ENCODE measurements at places on chromosomes 6 and 20.

DNA sequence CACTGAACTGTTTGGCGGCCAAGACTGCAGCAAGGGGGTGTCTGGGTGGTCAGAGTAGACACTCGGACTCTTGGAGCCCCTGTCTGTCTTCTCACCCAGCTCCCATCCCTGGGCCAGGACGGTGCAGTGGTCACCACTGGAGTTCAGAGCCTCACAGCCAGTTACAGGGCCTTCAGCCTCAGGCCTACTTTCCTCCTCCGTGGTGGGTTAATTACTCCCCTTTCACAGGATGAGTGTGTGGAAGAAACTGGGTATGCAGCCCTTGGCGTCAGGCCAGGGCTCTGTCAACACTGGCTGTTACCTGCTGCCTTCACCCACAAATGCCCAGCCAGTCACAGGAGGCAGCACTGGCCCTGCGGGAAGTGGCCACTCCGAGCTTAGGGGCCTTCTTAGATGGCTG lies 1.8 kb upstream of the YTHDF1 start:
- DNase-seq, result no peak

DNA sequence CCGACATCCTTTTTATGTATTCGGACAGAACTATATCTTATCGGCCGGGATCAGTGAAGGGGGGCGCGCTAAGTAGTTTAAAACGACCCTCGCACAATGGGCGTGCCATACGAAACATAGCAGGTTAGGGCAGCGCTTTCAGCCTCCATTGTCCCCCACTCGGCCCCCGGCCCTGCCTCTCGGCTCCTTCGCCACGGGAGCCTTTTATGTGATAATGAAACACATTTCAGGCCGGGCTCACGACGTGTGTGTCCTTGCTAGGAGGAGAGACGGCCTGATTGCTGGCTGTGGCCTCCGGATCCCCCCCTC lies 5.3 kb downstream of the FOXA2 start:
- no peak for DNase-seq

GRCh38 chr6:19391926-19392325 lies 445.2 kb upstream of the ID4 start:
- no peak for DNase-seq

- no peak for DNase-seq
Measured at GRCh38 chr6:46490425-46491200, 636 bp downstream of the RCAN2 start.

DNA sequence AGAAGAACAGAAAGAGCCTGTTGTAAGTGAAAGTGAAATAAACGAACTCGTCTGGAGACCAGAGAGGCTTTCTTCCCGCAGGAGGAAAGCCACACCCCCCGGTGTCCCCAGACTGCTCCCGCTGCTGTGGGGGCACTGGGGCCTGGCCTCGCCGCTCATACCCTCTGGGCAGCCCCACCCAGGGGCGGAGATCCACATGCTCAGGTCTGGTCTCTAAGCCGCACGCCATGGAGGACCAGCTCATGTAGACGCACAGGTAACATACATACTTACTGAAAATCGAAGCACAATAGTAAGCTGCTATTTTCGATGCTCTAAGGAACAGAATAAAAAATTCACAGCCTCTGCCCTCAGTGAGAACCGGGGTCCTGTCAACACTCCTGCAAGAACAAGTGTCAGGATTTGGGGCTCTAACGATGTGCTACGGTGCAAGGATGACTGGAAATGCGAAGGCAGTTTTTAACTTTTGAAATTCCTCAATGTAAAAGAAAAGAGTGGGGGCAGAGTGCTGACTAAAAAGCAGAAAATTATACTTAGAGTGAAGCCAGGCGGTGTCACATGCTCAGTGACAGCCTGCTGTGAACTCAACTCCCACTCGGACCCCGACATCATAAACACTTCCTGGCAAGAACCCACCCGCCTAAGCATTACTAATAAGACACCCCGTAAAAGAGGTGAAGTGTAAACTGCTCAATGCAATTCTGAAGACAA lies 110.5 kb downstream of the IRF4 start:
- peak; percentile 51 for DNase-seq

GRCh38 chr6:44806656-44807055 lies 419.1 kb downstream of the CDC5L start:
- DNase-seq, result no peak

GRCh38 chr20:6882561-6883291 lies 115.2 kb downstream of the BMP2 start:
- DNase-seq, result no peak

- no peak for DNase-seq
Measured at GRCh38 chr6:44227148-44227793, 3.9 kb downstream of the SLC29A1 start.

DNA sequence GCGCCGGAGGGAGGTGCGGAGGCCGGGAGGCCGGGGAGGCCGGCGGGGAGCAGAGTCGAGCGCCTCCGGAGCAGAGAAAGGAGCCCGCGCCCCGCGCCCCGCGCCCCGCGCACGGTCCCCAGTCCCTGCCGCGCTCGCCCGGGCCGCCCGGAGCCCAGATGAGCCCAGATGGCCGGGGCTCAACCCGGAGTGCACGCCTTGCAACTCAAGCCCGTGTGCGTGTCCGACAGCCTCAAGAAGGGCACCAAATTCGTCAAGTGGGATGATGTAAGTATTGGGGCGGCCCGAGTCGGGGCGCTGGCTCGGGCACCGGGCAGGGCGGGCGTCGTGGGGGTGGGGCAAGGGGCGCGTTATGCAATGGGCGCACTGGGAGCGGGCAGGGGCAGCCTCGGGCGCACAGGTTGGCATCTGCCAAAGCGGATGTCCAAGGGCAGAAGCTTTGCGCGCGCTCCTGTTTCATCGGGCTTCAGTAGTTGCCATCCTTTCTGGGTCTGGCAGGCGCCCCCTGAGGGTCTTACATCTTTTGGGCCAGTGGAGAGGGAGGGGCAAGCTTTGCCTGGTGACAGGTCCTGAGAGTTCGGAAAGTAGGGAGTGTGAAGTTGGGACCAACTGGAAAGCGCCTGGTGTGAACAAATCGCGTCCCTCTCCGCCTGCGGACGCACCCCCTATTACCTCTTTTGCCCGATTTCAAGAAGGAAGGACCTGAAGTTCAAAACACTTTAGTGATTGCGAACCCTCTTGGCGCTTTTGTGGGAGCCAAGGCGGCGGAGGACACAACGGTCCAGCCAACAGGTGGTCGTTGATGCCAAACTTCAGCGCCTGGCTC lies 631 bp downstream of the PLCB1 start:
- DNase-seq, result no peak

DNA sequence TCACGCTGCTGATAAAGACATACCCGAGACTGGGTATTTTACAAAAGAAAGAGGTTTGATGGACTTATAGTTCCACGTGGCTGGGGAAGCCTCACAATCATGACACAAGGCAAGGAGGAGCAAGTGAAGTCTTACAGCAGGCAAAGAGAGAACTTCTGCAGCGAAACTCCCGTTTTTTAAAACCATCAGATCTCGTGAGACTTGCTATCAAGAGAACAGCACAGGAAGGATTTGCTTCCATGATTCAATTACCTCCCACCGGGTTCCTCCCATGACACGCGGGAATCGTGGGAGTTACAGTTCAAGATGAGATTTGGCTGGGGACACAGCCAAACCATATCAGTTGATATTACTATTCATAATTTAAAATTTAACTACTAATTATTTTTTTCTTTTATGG lies 157.3 kb upstream of the ATXN1 start:
- DNase-seq, result no peak

DNA sequence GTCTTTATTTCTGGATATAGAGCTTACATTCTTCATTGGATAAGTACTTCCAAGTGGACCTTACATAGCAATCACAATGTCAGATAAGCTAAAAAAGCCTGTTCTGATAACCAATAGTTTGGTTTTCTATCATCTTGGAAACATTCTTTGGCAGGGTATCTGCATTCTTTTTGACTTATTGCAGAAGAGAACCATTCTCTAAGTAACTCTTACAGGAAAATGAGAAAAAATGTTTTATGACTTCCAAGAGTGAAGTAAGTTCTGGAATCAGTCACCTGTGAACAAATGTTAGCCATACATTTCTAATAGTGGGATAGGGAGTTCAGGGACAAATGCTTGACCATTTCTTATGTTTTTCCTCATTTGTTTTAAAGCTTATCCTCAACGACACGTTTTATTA lies 564.0 kb downstream of the CD109 start:
- no peak for DNase-seq

GRCh38 chr6:85418059-85418458 lies 31.8 kb upstream of the NT5E start:
- DNase-seq, result no peak

DNA sequence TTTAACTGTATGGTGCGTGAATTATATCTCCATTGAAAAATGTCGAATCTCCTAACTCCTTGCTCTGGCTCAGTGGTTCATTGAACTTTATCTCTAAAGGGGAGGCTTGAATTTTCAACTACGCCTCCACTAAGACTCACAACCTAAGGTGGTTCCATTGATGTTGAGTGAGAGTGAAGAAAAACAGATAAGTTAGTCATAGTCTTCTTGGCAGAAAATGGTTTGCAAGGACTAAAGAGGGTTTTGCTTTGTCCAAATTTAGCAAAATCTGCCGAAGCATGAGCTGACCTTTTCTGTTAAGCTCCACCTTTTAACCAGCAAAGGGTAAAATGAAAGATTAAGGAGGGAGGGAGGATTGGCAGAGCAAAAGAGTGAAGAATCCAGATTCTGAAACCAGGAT lies 290.2 kb upstream of the SPTLC3 start:
- DNase-seq, result no peak

DNA sequence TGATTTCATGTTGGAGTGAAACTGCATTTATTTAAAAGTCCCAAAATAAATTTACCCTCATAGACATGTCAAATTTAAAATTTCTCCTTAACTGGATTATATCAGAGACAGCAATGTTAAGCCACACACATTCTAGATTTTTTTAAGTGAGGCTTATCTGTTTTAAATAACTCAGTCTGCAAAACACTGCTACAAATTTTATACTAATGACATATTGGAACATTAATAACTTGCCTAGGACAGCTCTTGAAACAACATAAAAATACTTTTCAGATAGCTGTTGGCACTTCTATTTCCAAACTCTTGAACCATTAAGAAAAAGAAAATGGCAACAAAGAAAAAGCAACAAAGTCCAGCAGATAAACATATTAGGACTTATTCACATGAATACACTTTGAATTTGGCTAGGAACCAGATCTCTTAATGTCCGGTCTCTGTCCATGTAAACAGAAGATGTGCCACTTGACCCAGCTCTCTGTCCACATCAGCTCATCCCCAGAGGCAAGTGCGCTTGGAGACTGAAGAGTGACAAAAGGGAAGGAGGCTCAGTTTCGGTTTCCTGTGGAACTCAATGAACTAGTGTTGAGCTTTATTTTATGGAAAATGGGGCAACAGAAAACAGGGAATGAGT lies 219.3 kb upstream of the THBS2 start:
- DNase-seq, result no peak

DNA sequence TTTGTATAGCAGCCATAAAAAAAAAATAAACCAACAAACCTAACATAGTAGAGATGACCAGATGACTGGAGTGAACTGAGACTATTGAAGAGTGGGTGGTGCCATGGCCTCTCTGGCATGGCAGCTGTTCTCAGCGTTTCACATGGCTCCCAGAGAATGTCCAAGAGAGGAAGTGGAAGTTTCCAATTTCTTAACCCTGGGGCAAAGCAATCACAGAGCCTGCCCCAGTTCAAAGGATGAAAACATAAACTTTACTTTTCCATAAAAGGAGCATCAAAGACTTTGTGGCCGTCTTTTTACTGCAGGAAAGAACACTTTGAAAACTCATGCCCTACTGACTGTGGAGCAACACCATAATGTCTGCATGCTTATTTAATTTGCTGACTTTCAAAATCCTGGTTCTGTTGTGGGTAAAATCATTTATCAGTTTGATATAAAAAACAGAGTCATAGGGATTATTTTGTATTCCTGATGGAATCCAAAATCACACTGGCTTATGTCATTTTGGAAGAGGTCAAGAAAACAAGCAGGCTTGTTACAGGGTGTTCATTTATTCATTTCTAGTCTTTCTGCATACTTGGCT lies 165.4 kb downstream of the SLC35B3 start:
- DNase-seq, result no peak

DNA sequence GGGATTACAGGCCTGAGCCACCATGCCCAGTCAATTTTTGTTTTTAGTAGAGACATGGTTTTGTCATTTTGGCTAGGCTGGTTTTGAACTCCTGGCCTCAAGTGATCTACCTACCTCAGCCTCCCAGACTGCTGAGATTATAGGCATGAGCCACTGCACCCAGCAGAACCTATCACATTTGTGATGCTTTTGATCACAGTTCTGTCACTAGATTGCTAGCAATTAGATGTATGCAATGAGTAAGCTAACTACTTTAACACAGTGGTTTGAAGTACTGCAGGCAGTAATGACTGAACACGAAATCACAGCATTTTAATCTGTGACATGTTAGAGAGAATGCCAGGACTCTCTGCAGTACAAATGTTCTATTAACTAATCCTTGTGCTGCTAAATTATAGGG lies 19.6 kb upstream of the SAMHD1 start:
- no peak for DNase-seq

- DNase-seq, result no peak
Measured at GRCh38 chr20:11117808-11118528, 444.2 kb upstream of the JAG1 start.

- no peak for DNase-seq
Measured at GRCh38 chr6:16130437-16130891, 1.6 kb downstream of the MYLIP start.

DNA sequence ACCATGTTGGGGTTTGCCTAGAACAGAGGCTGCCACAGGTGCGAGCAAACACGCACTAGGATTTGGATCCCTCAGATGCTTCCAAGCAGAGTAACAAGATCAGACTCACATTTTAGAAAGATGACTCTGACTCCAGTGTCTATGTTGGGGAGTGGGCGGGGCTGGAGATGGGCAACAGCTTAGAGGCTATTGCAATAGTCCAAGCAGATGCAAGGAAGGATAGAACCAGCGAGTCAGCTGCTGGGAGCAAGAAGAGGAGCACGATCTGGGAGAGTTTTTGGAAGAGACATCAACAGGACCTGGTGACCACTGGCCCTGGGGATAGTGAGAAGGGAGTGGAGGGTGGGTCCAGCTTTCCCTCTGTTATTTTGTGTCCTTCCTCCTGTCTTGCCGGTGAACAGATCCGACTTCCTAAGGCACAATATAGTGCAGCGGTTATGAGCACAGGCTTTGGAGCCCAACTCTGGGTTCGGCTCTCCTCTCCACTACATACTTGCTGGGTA lies 52.7 kb downstream of the FGD2 start:
- no peak for DNase-seq

DNA sequence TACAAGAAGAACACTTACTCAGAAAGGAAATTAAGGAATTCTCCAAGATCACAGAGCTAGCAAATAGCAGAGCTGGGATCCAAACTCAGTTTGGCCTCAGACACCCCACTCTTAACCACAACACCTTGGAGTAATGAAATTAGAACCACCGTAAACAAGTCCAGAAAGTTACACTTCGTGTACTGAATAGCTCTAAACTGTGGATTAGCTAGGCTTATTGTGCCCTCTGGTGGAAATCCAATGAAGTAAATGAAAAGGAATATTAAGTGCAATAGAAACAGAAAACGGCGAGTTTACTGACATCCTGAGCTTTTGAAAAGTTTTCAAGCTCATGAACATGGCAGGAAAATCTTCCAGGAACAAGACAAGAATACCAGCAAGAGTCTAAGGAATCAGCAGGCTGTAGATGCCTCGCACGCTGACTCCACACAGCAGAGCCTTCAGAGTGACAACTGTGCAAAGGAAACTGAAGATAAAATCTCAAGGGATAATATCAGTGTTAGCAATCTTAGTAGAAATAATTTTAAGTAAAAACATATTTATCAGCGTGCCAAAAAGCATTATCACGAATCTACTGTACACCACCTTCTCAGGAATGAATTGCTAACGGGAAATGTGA lies 34.6 kb downstream of the FBXO5 start:
- DNase-seq, result no peak

All from activated CD4-positive, alpha-beta T cell treated with anti-CD3 and anti-CD28 coated beads, Interleukin-2, amount 50 U/mL, for 1 hour (primary cell).